ENCODE measurements at places on chromosomes 6 and 20.
A peak's percentile ranks its signal among the peaks of the same experiment; 100 is the strongest.

DNA sequence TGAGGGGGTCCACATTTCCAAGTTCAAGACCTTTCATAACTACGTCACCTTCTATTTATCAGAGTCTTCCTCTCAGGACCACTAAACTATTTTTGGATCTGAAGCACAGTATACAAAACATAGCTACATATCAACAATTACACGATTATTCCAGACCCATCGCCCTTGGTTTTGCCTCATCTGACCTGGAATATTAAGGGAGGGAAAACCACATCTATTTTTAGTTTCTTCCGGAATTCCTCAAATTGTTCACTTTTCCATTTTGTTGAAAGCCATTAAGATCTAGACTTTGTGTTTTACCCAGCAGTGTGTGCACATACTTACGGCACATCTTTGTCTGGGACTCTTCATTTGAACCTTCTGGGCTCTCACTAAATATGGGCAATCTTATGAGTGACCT, 12.0 kb upstream of the ADGRF5 start:
- DNase-seq: no peak

- no peak for DNase-seq
Measured at GRCh38 chr20:44702776-44703175, 12.4 kb upstream of the CCN5 start.

- DNase-seq: no peak
Measured at GRCh38 chr6:35164277-35164676, 23.1 kb upstream of the TCP11 start.

- no peak for DNase-seq
Measured at GRCh38 chr20:37941332-37941731, 38.4 kb downstream of the VSTM2L start.

DNA sequence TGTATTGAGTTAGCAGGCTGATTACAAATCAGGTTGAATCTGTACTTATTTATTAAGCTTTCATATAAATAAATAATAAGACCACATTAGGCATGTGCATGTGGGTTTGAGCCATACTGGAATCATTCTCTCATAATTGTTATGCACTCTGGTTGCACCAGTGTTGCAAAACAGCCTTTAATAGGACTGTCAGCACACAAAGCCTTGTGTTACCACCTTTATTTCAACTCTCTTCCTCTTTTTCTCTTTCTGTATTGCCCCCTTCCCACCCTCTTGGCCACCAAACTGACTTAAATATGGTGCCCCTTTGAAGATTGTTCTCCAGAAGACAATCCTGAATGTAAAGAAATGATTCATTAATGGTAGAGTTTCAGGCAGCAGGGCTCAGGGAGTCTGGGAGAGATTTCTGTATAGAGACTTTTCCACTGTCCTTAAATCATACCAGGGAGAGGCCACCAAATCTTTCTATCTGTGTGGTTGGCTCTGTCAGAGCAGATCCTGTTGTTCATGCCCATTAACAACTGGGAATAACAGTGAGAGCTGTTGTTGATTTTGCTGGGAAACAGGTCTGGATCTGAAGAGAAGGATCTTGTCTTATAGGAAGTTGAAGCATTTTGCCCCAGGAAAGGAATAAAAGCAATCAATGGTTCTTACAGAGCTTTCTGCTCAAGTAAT, 131.6 kb upstream of the SOX4 start:
- DNase-seq: no peak

DNA sequence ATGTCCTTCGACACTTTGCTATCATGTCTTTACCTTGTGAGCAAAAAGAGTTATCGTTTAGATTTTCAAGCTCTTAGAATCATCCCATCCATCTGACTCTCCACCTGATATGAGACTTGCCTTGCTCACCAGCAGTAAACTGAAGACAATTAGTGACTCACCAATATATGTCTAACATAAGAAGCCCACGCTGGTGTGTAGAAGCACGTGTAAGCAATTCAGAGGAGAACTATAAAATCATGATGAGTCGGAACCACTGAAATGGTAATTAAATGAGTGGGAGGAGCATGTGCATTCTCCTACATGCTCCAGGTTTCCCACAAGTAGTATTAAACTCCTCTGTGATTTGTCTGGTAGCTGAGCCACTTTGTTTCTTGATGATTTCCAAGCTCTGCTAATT, 181.6 kb upstream of the RNF217 start:
- no peak for DNase-seq

DNA sequence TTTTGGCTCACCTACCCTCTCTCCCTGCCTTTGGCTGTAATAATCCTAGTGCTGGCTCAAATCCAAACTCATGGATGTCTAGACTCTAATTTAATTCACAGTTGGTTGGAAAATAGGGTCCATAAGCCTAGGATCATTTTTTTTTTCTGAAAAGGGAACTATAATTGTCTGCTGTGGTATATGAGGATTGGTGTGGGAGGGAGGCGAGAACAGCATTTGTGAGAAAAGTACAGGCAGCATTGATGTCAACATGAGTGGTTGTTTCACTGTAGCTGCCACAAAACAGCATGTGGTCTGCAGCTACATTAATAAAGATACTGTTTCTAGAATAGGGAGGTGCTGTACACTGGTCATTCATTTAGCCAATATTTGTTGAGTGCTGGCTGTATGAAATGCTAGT, 18.6 kb upstream of the POLR1H start:
- DNase-seq: no peak

- no peak for DNase-seq
Measured at GRCh38 chr20:50338479-50339391, 148.1 kb downstream of the CEBPB start.

DNA sequence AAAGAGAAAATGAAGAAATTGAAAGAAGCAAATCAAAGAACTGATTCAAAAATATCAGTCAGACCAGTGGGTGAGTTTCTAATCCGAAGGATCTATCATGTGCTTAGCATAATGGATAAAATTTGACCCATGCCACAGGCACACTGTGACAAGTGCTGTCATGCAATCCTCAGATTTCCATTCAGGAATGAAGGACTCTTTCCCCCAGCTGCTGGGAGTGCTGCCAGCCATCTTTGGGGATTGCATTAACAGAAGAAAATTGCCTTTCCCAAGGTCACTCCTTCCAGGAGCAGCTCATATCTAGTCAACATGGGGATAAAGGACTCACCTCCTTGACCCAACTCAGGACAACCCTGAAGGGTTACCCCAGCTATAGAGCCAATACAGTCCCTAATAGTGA, 316.7 kb upstream of the TBX18 start:
- DNase-seq: no peak

DNA sequence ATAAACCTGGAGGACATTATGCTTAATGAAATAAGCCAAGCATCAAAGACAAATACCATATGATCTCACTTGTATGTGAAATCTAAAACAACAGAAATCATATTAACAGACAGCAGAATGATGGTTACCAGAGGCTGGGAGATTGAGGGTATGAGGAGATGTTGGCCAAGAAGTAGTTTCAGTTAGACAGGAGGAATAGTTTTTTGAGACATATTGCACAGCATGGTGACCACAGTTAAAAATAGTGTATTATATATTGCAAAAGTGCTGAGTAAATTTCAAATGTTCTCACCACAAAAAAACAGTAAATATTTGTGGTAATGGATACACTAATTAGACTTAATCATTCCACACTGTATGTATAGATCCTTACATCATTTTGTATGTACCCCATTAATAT, 1.8 kb downstream of the GABRR1 start:
- no peak for DNase-seq

- no peak for DNase-seq
Measured at GRCh38 chr20:59809630-59810448, 123.6 kb downstream of the SYCP2 start.

DNA sequence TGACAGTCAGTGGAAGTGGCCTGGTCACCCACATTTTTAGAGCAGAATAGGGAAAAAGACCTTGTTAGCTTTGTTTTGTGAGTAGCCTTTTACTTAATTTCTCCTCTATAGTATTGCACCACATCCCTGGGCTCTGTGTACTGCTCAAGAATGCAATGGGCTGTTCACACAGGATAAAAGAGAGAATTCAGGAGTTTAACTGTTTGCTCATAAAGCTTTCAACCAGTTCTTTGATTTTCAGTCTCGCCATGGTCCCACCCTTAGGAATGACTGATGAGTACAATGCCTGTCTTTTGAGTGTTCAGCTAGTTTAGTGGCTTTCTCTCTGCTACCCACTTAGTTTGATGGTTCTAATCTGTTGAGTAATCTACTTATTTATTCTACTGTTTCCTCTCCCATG, 129.7 kb downstream of the PLG start:
- DNase-seq: no peak

DNA sequence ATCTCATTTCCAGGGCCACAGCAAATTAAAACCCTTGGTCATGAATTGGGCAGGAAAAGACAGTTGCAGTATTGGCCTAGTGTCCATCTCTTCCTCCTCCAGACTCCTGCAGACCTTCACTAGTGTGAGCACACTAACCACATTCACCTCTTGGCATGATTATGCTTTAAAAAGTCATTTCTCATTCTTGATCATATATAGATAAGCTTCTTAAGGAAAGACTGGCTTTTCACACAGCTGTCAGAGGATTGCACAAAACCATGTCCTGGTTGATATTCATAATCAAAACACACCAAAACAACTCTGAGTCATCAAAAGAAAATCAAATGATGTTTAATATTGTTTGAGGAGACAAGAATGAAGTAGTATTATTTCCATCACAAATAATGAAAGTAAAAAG, 52.1 kb downstream of the TMEM200A start:
- DNase-seq: no peak

DNA sequence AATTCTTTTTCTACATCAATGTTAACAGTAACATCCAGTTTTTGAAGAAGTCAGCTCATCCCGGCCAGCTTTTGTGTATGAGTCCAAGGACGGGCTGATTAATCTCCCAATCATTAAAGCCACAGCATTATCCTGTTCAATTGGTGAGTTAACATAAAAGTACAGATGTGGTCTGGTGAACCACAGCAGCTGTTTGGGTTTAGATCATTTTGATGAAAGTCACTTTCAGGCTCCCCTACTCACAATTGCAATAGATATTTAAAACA, 69.0 kb upstream of the NFATC2 start:
- no peak for DNase-seq

GRCh38 chr6:140059947-140060346, 685.5 kb upstream of the CITED2 start:
- DNase-seq: no peak

- no peak for DNase-seq
Measured at GRCh38 chr20:36147690-36148089, 6.8 kb upstream of the EPB41L1 start.

GRCh38 chr6:130313206-130313605, 52.6 kb upstream of the TMEM200A start:
- DNase-seq: no peak

- DNase-seq: no peak
Measured at GRCh38 chr20:48990467-48990866, 55.6 kb upstream of the CSE1L start.

DNA sequence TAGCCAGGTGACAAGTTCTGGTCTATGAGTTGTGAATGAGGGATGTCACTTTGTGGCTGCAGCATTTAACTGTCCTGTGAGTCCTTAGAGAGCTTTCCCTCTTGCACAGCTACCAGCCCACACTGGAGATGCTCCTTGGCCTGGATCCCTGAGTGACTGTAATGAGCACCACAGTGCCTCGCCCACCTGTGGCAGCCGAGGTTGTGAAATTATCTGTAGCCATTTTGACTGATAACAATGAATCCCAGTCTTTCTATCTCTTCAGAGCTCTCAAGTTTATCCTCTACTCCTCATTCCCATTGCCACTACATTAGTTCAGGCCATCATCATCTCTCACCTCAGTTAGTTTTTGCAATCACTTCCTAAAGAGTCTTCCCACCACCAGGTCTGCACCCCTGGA, 41.3 kb upstream of the BEND3 start:
- DNase-seq: no peak

DNA sequence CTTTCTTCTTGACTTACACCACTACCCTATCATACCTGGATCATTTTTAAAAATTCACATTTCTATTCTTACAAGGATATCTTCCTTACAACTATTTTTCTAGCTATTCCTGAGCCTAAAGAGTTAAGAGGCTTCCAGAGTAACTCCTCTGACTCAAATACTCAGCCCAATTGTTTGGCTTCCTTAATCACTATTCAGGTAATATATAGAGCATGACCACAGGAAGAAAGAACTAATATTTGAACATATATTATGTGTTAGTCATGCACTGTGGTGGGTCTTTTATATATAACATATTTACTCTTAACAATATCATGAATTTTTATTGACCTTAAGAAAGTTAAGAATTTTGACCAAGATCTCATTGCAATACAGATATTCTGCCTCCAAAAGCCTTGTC, 42.0 kb upstream of the ID4 start:
- no peak for DNase-seq

GRCh38 chr20:36932476-36933426, 18.8 kb downstream of the SAMHD1 start:
- DNase-seq: no peak

- DNase-seq: no peak
Measured at GRCh38 chr6:39907871-39908575, 26.2 kb downstream of the MOCS1 start.

DNA sequence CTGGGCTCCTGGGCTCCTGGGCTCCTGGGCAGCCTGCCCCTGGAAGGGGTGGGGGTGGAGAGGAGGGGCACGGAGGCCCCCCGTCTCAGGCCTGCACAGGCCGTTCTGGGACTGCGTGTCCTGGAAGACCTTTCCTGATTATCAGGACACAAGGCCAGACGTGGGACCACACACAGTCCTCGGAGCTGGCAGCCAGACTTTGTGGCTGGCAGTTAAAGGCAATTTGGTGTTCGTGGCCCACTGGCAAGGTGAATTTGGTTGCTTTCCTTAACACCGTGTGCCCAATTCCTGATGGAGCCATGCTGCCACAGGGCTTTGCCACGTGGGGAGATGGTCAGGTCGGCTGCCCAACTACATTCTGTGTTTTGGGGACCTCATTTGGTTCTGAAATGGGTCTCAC, 113.5 kb downstream of the SMOC2 start:
- no peak for DNase-seq

DNA sequence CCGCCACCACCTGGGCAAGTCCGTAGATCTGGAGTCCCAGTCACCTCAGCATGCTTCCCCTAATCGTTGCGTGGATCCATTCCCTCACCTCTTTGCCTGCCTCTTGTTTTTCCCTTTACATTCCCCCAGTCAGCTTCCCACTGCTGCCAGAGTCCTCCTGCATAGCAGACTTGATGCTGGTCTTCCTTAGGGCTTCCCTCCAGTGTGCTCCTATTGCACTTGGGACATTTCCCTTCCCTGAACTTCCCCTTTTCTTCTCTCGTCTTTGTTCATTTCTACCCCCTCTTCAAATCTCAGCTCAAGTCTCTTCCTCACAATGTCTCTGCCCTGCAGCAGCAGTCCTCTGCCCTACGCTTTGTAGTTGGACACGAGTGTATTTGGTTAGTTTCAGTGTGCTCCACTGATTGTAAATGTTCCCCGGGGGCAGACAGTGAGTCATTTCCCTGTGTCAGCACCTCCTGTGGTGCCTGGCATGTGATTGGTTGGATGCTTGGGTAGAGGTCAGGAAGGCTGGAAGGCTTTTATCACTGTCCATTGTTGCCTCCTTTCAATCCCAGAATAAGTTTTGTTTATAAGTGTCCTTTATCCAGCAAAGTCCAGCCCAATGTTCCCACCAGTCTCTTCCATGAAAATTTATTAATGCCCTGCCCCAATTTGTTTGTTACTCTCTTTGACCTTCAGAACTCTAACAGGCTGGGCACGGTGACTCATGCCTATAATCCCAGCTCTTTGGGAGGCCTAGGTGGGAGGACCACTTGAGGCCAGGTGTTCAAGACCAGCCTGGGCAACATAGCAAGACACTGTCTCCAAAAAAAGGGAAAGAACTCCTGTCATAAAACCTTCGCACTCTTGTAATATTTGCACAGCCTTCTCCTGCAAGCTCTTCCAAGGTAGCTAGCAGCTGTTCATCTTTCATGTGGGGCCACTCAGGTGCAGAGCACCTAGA, 38.3 kb downstream of the FAM120B start:
- DNase-seq: peak; percentile 3

GRCh38 chr6:88376768-88377387, 210.7 kb upstream of the CNR1 start:
- DNase-seq: no peak
